NCI-H510A treated with DMSO at 0.1 percent for 48 hours (cell line): ENCODE measurements at places on chromosomes 11 and 22.

DNA sequence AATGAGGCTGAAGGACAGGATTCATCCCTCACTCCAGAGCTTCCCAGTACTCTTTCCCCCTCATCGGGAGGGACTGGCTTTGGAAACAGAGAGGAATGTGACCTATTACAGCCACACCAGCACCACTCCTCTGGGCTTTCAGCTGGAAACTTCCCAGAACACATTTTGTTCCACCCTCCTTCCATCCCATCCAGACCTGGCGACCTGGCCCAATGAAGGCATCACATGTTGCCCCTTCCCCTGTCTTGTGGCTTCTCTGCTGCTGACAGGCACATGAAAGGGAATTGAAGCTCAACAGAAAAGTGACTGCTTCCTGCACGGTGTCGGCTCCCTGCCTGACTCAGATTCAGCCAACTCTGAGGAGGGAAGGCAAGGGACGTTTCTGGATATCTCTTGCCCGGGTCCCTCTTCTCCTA, 19.1 kb downstream of the IRAG1 start:
- DNase-seq, result no peak

DNA sequence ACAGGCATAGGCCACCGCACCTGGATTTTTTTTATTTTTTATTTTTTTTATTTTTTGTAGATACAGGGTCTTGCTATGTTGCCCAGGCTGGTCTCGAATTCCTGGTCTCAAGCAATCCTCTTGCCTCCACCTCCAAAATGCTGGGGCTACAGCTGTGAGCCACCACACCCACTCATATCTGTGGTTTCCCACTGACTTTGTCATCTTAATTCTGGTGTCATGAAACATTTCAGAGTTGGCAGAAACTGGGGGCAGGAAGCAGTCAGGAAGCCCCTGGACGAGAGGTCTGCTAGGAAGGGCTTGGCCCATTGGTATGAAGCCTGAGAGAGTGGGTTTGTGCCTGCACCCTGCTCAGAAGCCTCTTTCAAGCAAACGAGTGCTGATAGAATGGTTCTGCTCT, 49.1 kb downstream of the COMMD9 start:
- DNase-seq, result no peak

- no peak for DNase-seq
Measured at GRCh38 chr11:106331176-106331575, 253.7 kb downstream of the AASDHPPT start.

- DNase-seq, result no peak
Measured at GRCh38 chr22:50414476-50415248, 60.2 kb downstream of the SBF1 start.

DNA sequence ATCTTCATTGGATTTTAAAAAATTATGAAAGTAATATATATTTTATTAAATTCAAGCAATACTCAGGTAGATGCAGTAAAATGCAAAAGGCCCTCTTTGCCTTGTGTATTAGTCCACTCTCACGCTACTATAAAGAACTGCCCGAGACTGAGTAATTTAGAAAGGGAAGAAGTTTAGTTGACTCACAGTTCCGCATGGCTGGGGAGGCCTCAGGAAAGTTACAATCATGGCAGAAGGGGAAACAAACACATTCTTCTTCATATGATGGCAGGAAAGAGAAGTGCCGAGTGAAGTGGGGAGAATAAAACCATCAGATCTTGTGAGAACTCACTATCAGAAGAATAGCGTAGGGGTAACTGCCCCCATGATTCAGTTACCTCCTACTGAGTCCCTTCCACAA, 130.8 kb downstream of the HIPK3 start:
- no peak for DNase-seq
